Epithelial cell of umbilical artery (primary cell): ENCODE measurements at places on chromosomes 2 and 18. TPM values are rescaled to one million over a fixed set of nuclear protein-coding genes. Genes with fewer than 3 reads are reported as not detected.

The DUSP19 gene
- 1.9 and 3.2 TPM in 2 replicates for total RNA-seq

The DES gene
- under 0.01 and 1.2 TPM in 2 replicates for total RNA-seq

The COBLL1 gene
- total RNA-seq, result 10.1 and 26.0 TPM in 2 replicates

The PPP1R1C gene
- total RNA-seq, result 0.32 TPM in 1 of 2 replicates, not detected in the other

The IL1A gene
- 0.97 and 2.9 TPM in 2 replicates for total RNA-seq

The MLPH gene
- 0.61 TPM in 1 of 2 replicates, not detected in the other for total RNA-seq

The ACTR2 gene
- 140 and 159 TPM in 2 replicates for total RNA-seq

The PROM2 gene
- 0.30 and 0.65 TPM in 2 replicates for total RNA-seq

The LRATD1 gene
- under 0.01 TPM in 1 of 2 replicates, not detected in the other for total RNA-seq

The ANKRD62 gene
- not detected in 2 replicates for total RNA-seq
